CD4-positive, alpha-beta T cell treated with Interleukin-10 for 1 hour (primary cell): ENCODE measurements at places on chromosomes 13 and 19.

GRCh38 chr13:100754459-100754858 is 79.9 kb upstream of the TMTC4 start:
- DNase-seq, result no peak

DNA sequence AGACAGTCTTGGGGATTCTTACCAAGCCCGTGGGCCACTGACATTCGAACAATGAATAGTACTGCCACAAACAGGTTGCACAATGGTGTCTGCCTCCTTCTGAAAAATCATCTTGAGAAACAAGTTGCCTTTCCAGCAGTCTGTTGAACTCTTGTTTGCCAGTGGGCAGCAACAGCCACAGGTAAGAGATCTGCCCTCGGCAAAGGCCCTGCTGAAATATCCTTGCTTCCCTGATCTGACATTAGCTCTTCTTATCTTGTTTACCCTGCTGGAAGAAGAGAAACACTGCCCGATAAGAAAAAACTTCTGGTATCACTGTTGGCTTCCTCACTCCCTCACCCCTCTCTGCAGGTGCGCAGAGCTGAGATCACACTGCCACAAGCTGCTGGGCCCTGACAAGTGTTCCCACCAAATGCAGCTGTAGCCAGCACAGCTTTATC is 2.0 kb downstream of the DOCK9 start:
- no peak for DNase-seq

GRCh38 chr13:67950603-67951002 is 720.5 kb upstream of the PCDH9 start:
- no peak for DNase-seq

GRCh38 chr19:17103177-17103576 is 27.6 kb downstream of the MYO9B start:
- peak; percentile 19 for DNase-seq
